ENCODE measurements at places on chromosomes 2 and 18. TPM values are rescaled to one million over a fixed set of nuclear protein-coding genes. Genes with fewer than 3 reads are reported as not detected.

- no peak overlapping the region for H3K27ac ChIP-seq
- no peak for DNase-seq
- no peak overlapping the region for H3K4me3 ChIP-seq
- H3K27me3 ChIP-seq = no peaks in the 10 kb centered on the region
Measured at GRCh38 chr2:12269041-12269972, 447.4 kb upstream of the TRIB2 start.

DNA sequence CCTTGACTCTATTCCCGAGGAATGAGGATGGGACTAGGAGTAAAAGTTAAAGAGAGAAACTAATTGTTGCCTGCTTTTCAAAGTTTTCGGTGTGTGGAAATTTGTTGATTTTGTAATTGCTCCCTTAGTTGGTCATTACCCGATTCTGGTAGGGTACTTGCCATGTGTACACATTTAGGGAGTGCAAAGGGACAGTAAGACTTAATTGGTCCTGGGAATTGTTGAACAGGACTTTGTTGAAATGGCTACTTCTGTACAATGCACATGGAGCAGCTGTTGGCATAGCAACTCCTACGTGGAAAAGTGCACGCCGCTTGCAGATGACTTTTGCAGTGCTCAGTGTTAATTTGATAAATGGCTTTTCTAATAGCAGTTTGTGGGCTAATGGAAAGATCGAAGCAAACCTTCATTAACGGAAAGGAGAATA is 22.9 kb downstream of the EPAS1 start:
- no peaks in the 10 kb centered on the region for H3K36me3 ChIP-seq
- peaks cover 87% of the 10 kb centered on the region for H3K4me1 ChIP-seq
- H3K27me3 ChIP-seq = no peaks in the 10 kb centered on the region
- peak overlapping the region; percentile 19 for H3K4me3 ChIP-seq

- H3K27ac ChIP-seq = no peak overlapping the region
- no peak for DNase-seq
- H3K27me3 ChIP-seq = no peaks in the 10 kb centered on the region
- H3K4me3 ChIP-seq = no peak overlapping the region
- H3K4me1 ChIP-seq = no peaks in the 10 kb centered on the region
Measured at GRCh38 chr2:143071185-143071876, 57.9 kb upstream of the ARHGAP15 start.

Gene LIMS3
- total RNA-seq = 2.0 TPM

GRCh38 chr2:150178591-150178990 is 308.9 kb downstream of the RND3 start:
- H3K27ac ChIP-seq = no peak overlapping the region
- no peak for DNase-seq
- H3K36me3 ChIP-seq = no peaks in the 10 kb centered on the region
- no peaks in the 10 kb centered on the region for H3K4me1 ChIP-seq
- H3K4me3 ChIP-seq = no peak overlapping the region
- no peaks in the 10 kb centered on the region for H3K27me3 ChIP-seq

Gene TAF1B
- 13.6 TPM for total RNA-seq

- no peak overlapping the region for H3K27ac ChIP-seq
- no peak overlapping the region for H3K4me3 ChIP-seq
- no peak for DNase-seq
- H3K27me3 ChIP-seq = no peaks in the 10 kb centered on the region
Measured at GRCh38 chr2:235162837-235163197, 211.0 kb downstream of the SH3BP4 start.

- H3K27me3 ChIP-seq = no peaks in the 10 kb centered on the region
- H3K4me3 ChIP-seq = no peak overlapping the region
- H3K4me1 ChIP-seq = no peaks in the 10 kb centered on the region
- DNase-seq = no peak
- no peaks in the 10 kb centered on the region for H3K36me3 ChIP-seq
Measured at GRCh38 chr2:220002699-220003098, 375.3 kb downstream of the SLC4A3 start.

DNA sequence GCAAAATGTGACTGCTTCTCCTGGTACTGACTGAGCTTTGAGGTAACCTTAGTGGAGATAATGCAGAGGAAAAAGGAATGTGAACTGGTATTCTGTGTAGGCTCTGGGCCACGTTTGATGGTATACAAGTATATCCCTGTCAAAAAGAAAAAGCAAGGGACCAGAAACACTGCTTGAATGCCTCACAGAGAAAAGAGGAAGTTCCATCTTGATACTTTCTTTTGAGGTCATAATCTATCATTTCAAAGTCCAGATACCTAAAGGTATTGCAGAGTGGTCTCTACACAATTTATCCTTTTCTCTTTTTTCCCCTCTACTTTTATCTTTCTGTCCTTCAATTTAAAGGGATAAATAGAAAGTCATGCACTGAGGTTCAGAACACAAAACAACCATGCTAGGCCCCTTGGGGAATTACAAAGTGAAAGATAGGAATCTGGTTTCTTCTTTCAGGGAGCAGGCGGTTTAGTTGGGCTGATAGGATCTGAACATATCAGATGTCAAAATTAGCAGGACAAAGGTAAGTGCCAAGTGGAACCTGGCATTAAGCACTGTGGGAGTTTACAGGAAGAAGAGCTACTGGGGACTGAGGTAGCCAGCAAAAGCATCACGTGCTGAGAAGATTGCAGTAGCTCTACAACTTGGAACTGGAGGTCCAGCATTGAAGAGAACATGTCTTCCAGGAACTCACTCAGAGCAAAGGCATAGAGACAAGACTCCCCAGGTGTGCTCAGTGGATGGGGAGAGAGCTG is 121.2 kb downstream of the LYPD6 start:
- no peak overlapping the region for H3K4me3 ChIP-seq
- H3K4me1 ChIP-seq = no peaks in the 10 kb centered on the region
- H3K27me3 ChIP-seq = no peaks in the 10 kb centered on the region
- no peak overlapping the region for H3K27ac ChIP-seq
- no peaks in the 10 kb centered on the region for H3K36me3 ChIP-seq

DNA sequence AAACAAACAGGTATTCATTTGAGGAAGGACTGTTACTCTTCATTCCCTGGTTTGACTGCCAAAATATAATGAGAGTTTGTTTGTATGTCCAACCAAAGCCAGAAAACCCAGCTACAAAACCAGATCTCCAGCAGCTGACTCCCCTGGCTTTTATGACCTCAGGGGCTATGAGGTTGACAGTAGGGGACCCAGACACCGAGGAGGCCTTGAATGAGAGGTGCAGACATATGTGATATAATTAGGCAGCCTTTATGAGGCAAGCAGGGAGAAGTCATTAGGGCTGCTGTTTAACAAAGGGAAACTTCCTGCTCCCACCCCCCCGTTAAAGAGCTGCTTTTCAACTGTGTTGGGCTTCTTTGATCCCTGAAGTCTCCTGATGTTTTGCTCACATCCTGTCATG is 236.7 kb downstream of the SLC4A3 start:
- no peak for DNase-seq
- H3K27ac ChIP-seq = no peak overlapping the region
- H3K4me3 ChIP-seq = no peak overlapping the region
- H3K27me3 ChIP-seq = no peaks in the 10 kb centered on the region

GRCh38 chr2:75157435-75157834 is 41.9 kb downstream of the TACR1 start:
- no peak for DNase-seq
- no peaks in the 10 kb centered on the region for H3K36me3 ChIP-seq
- peaks cover 12% of the 10 kb centered on the region for H3K4me1 ChIP-seq
- no peak overlapping the region for H3K4me3 ChIP-seq
- no peak overlapping the region for H3K27ac ChIP-seq
- no peaks in the 10 kb centered on the region for H3K27me3 ChIP-seq

- no peak for DNase-seq
- no peak overlapping the region for H3K4me3 ChIP-seq
- no peak overlapping the region for H3K27ac ChIP-seq
Measured at GRCh38 chr18:35755369-35755768, 173.8 kb downstream of the GALNT1 start.

DNA sequence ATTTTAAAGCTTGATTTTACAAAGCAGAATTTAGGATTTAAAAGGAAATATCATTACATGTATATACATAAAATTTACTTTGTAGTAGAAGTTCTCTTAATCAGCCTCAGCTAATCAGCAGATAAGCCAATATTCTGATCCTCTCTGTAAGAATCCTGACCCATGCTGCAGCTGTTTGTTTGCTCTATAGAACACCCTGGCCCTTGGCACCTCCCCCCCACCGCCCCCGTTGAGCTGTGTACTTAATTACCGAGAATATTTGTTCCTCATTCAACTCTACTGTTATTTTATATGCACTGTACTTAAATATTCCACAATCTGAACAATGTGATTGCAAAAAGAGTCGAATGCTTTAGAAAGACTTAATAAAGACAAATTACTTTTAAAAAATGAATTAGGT is 98.0 kb downstream of the EVA1A start:
- H3K27me3 ChIP-seq = no peaks in the 10 kb centered on the region
- no peak overlapping the region for H3K27ac ChIP-seq
- H3K36me3 ChIP-seq = no peaks in the 10 kb centered on the region
- DNase-seq = no peak

Gene KCNG3
- total RNA-seq = 1.9 TPM

Gene GPBAR1
- 1.0 TPM for total RNA-seq

GRCh38 chr2:240820607-240821428 is 799 bp upstream of the KIF1A start:
- H3K4me1 ChIP-seq = peaks cover 27% of the 10 kb centered on the region
- H3K27ac ChIP-seq = no peak overlapping the region
- H3K4me3 ChIP-seq = no peak overlapping the region
- DNase-seq = no peak

- DNase-seq = no peak
- no peaks in the 10 kb centered on the region for H3K4me1 ChIP-seq
- H3K27me3 ChIP-seq = no peaks in the 10 kb centered on the region
- no peak overlapping the region for H3K4me3 ChIP-seq
- H3K27ac ChIP-seq = no peak overlapping the region
Measured at GRCh38 chr2:132383956-132384355, 32.6 kb upstream of the GPR39 start.

- no peak overlapping the region for H3K27ac ChIP-seq
- no peaks in the 10 kb centered on the region for H3K27me3 ChIP-seq
- H3K4me1 ChIP-seq = peaks cover 6% of the 10 kb centered on the region
- no peak for DNase-seq
- no peaks in the 10 kb centered on the region for H3K36me3 ChIP-seq
Measured at GRCh38 chr2:74332550-74333174, 10.6 kb downstream of the SLC4A5 start.

- H3K4me3 ChIP-seq = no peak overlapping the region
- no peaks in the 10 kb centered on the region for H3K4me1 ChIP-seq
- no peak overlapping the region for H3K27ac ChIP-seq
- no peaks in the 10 kb centered on the region for H3K36me3 ChIP-seq
- no peak for DNase-seq
Measured at GRCh38 chr18:28065031-28065792, 111.7 kb downstream of the CDH2 start.

GRCh38 chr2:235806986-235807750 is 313.3 kb downstream of the AGAP1 start:
- H3K4me1 ChIP-seq = no peaks in the 10 kb centered on the region
- no peak overlapping the region for H3K4me3 ChIP-seq
- peaks cover 37% of the 10 kb centered on the region for H3K36me3 ChIP-seq
- no peaks in the 10 kb centered on the region for H3K27me3 ChIP-seq
- peak; percentile 50 for DNase-seq

- no peaks in the 10 kb centered on the region for H3K4me1 ChIP-seq
- no peak overlapping the region for H3K27ac ChIP-seq
- H3K36me3 ChIP-seq = no peaks in the 10 kb centered on the region
Measured at GRCh38 chr2:202140522-202141252, 67.6 kb downstream of the KIAA2012 start.

DNA sequence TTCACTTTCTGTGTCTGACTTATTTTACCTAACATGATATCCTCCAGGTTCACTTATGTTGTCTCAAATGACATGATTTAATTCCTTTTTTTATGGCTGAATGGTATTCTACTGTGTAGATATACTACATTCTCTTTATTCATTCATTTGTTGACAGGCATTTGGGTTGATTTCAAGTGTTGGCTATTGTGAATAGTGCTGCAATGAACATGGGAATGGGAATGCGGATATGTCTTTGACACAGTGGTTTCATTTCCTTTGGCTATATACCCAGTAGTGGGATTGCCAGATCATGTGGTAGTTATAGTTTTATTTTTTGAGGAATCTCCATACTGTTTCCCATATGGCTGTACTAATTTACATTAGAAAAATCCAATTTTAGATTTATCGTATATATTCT is 195.4 kb upstream of the KLHL14 start:
- DNase-seq = no peak
- no peak overlapping the region for H3K27ac ChIP-seq

Gene HTR2B
- not detected for total RNA-seq

Gene PPM1B
- 71.2 TPM for total RNA-seq

Gene HOXD13
- total RNA-seq = not detected

DNA sequence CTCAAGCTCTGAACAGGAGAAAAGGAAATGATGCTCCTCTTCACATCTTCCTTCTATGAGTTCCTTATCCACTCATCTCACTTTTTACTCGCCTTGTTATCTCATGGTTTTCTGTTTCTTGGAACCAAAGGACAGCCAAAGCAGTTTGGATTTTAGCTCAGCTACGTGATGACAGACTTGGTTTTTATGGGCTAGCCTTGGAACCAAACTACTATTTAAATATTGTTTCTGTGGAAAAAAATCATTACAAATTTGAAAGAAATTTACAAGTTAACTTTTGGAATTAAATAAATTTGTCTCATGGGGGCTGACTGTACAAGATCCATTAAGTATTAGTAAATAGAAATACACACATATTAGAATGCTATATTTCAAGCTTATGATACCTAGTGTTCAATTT is 727.8 kb upstream of the FANCL start:
- H3K36me3 ChIP-seq = no peaks in the 10 kb centered on the region
- H3K4me1 ChIP-seq = no peaks in the 10 kb centered on the region
- H3K27ac ChIP-seq = no peak overlapping the region
- no peak for DNase-seq

GRCh38 chr2:54641988-54642387 is 81.5 kb upstream of the EML6 start:
- H3K27me3 ChIP-seq = no peaks in the 10 kb centered on the region
- H3K27ac ChIP-seq = peak overlapping the region; percentile 70
- H3K36me3 ChIP-seq = peaks cover 41% of the 10 kb centered on the region
- H3K4me3 ChIP-seq = no peak overlapping the region
- DNase-seq = no peak

GRCh38 chr2:237491515-237492118 is 4.6 kb downstream of the MLPH start:
- no peak overlapping the region for H3K27ac ChIP-seq
- peaks cover 3% of the 10 kb centered on the region for H3K36me3 ChIP-seq
- H3K4me1 ChIP-seq = peaks cover 24% of the 10 kb centered on the region
- H3K4me3 ChIP-seq = no peak overlapping the region

Gene FSHR
- not detected for total RNA-seq

DNA sequence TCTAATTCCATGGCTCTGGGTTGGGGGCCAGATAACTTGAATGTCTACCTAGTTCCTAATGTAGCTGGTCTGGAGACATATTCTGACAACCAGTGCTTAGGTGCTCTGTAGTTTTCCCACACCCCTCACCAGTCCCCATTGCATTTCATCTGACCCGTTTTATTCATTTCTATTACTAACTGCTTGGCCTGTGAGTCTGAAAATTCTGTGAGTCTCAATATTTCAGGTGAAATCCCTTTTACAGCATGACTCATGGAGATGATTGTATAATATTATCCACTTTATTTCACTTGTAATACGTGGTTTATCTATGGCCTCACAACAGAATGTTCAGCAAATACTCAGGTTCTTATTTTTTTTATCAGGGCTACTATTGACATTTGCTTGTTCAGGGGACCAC is 103.7 kb upstream of the UGP2 start:
- no peaks in the 10 kb centered on the region for H3K36me3 ChIP-seq
- H3K4me1 ChIP-seq = no peaks in the 10 kb centered on the region
- no peak for DNase-seq
- H3K27me3 ChIP-seq = no peaks in the 10 kb centered on the region
- H3K27ac ChIP-seq = no peak overlapping the region

GRCh38 chr2:24269265-24269664 is 91.1 kb downstream of the ITSN2 start:
- H3K27ac ChIP-seq = no peak overlapping the region
- no peaks in the 10 kb centered on the region for H3K27me3 ChIP-seq
- H3K4me3 ChIP-seq = no peak overlapping the region
- no peak for DNase-seq
- peaks cover 20% of the 10 kb centered on the region for H3K36me3 ChIP-seq
- no peaks in the 10 kb centered on the region for H3K4me1 ChIP-seq

Measured in upper lobe of left lung (tissue), 6 donors.